NCI-H460 (cell line): ENCODE measurements at places on chromosomes 12 and 14.

DNA sequence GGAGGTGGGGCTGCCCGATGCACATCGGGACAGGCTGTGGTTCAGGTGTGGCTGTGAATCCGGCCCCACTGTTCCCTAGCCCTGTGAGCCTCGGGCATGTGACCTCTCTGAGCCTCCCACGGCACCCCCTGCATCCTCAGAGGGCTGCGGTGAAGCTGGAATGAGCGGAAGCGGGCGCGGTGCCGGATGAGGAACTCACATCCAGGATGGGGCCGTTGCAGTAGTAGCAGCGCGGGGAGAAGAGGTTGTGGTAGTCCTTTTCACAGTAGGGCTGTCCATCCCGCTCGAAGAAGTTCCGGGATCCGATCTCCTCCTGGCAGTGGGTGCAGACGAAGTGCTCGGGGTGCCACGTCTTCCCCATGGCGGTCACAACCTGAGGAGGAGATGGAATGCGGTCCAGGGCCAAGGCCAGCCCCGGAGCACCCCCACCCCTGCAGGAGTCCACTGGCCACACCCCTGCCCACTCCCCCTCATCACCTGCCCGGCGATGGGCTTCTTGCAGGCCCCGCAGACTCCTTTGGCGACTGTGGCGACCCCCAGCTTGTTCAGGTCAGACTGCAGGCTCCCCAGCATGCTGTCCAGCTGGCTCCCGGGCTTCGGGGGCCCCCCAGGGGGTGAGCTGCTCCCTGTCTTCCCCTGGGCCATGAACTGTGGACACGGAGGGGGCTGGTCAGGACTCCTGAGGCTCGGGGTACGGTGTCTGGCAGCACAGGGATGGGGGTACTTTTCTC lies 13.9 kb upstream of the RPLP0 start:
- no peak for DNase-seq

- DNase-seq = no peak
Measured at GRCh38 chr14:31320922-31321766, 99.2 kb downstream of the HEATR5A start.

DNA sequence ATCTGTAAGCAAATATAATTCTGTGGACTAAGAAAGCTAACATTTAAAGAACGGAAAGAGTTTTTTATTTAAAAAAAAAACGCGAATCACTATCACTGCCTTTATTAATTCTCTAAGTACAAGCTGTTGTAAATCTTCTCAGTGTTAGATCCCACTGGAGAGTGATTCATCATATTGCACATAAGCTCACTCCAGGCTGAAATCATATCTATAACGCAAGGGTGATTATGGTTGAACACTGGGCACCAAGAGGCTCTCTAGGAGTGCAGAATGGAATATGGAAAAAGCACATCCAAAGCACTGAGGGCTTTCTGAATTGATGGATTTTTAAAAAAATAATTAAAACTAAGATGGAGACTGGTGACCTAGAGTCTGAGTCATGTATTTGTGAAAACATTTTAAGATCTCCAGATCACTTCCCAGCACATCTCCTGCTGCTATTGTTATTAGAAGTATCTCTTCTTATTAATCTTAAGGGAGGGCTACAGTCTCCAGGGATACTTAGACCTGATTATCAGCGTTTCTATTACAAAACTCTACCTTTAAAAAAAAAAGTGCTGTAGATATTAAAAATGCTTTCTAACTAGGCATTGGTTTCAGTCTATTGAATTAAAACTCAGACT lies 1106.8 kb downstream of the AACS start:
- no peak for DNase-seq

- DNase-seq = no peak
Measured at GRCh38 chr12:59559696-59560095, 36.1 kb upstream of the SLC16A7 start.

DNA sequence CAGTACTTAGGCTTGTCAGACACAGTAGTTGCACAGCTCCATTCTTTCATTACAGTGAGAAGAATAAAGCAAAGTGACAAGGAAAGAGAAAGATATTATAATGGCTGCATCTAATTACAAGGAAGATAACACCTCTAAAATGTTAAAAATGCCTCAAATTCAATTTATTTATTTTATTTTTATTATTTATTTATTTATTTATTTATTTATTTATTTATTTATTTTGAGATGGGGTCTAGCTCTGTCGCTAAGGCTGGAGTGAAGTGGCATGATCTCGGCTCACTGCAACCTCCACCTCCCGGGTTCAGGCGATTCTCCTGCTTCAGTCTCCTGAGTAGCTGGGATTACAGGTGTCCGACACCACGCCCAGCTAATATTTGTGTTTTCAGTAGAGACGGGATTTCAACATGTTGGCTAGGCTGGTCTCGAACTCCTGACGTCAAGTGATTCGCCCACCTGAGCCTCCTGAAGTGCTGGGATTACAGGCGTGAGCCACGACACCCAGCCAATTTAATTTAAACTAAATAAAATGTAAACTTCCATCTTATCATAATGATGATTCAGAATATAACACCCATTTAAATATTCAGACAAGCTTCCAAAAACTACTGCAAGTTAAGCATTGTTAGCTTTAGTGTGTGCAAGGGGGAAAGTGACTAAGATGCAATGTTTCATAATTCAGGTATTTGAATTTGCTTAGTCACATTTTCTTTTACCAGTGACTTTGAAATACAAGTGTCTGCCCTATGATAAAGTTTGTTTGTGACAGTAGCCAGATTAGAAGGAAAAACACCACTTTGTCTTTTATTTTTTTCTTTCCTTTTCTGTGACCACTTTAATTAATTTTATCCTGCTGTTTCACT lies 2.4 kb upstream of the CFAP54 start:
- peak; percentile 34 for DNase-seq

GRCh38 chr14:22650960-22651521 lies 6.9 kb upstream of the OR6J1 start:
- peak; percentile 77 for DNase-seq

DNA sequence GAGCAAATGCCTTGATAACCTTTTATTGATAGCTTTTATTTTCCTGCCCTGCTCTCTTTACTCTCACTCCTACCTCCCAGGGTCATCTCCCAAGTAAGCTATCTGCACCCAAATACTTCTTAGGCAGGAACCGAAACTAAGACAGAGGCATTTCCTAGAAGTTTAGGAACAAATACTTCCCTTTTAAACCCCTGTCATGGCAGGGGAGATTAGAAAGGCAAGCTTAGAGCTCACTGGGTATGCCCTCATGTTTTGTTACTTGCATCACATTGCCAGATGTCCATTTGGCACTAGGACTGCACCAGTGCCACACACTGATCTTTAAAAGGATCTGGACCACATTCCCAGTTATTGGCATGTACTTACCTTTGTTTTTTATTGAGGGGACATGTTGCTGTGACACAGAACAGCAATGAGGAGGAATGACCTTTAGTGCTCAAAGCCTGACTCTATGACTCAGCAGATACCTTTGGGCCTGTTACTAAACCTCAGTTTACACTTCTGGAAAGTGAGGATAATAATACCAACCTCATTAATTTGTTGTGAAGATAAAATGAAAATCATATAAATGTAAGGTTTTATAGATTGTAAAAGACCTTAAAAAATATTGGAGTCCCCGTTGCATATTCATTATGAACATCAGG lies 40.9 kb upstream of the MBIP start:
- DNase-seq = no peak

DNA sequence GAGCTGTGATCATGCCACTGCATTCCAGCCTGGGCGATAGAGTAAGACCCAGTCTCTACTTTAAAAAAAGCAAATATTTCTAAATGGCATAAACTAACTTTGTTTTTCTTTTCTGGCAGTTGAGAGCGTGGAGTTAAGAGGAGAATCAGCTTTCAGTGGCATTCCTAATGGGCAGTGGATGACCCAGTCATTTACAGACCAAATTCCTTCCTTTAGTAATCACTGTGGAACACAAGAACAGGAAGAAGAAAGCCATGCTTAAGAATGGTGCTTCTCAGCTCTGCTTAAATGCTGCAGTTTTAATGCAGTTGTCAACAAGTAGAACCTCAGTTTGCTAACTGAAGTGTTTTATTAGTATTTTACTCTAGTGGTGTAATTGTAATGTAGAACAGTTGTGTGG lies 21.2 kb downstream of the TDG start:
- no peak for DNase-seq

- no peak for DNase-seq
Measured at GRCh38 chr12:29053567-29053966, 95.5 kb upstream of the FAR2 start.

GRCh38 chr14:89477391-89477790 lies 60.4 kb upstream of the FOXN3 start:
- no peak for DNase-seq

DNA sequence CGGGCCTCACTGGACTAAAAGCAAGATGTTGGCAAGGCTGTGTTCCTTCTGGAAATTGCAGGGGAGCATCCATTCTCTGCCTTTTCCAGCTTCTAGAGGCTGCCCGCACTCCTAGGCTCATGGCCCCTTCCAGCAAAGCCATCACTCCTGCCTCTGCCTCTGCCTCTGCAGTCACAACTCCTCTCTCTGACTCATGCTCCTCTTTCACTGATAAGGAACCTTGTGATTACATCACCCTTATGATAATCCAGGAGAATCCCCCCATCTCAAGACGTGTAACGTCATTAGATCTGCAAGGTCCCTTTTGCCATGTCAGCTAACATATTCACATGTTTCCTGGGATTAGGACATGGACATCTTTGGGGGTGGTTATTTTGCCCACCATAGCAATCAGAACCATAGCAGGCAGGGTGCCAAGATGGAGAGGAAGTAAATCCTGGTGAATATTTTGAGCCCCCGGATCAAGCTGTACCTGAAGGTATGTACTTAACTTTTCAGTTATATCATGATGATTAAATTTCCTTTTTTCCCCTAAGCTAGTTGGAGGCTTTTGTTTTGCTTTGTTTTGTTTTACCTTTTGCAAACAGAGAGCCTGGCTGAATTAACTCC lies 123.6 kb downstream of the SCARB1 start:
- DNase-seq = no peak

GRCh38 chr14:37018571-37019240 lies 153.7 kb downstream of the SLC25A21 start:
- DNase-seq = no peak

DNA sequence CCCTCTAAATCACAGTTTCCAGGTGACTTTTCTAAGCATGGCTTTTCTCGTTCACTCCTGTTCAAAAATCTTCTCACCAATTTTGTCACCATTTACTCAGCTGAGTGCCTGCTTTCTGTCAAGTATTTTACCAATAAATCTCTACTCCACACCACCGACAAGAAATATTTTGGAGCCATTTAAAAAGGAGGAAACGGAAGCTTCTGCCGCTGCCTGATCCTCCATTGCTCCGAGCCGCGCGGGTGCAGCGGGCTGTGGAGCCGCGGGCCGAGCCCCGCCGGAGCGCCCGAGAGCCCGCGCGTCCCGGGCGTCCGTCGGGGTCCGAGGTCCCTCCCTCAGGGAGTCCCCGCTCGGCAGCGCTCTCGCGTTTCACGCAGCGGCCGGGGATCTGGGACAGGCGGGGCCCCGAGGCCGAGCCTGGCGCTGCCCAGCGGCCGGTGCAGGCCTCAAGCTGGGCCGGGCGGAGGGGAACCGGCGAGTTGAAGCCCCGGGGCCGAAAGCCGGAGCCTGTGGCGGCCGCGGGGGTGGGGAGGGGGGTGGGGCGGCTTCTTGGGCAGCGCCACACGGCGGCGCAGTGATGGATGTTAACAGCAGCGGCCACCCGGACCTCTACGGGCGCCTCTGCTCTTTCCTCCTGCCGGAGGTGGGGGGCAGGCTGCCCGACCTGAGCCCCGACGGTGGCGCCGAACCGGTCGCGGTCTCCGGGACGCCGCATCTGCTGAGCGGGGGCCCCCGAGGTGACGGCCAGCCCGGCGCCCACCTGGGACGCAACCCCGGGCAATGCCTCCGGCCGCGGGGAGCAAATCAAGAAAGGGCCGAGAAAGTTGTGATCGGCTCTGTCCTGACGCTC lies 1.1 kb upstream of the HEBP1 start:
- DNase-seq = no peak

GRCh38 chr12:114780746-114781399 lies 96.9 kb upstream of the TBX3 start:
- no peak for DNase-seq

- peak; percentile 44 for DNase-seq
Measured at GRCh38 chr12:105107171-105107493, 399 bp upstream of the WASHC4 start.

- no peak for DNase-seq
Measured at GRCh38 chr12:97194546-97194945, 268.1 kb upstream of the RMST start.

DNA sequence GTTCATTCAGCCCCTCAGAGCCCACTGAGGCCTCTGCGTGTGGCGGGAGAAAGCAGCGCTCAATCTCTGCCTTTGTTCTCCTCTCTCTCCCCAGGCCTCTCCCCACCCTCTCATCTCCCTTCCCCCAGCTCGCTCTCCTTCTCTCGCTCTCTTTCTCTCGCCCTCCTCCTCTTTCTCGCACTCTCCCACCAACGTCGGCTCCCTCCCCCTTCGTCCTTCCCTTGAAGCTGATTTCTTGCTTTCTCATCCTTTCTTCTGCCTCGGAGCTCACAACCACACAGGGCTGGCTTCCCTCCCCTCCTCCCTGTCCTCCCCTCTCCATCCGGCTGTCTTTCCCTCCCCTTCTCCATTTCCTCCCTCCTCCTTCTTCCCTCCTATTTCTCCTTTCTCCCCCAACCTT lies 96.4 kb downstream of the LRRC74A start:
- no peak for DNase-seq

- no peak for DNase-seq
Measured at GRCh38 chr14:29846339-29847055, 81.2 kb downstream of the PRKD1 start.

DNA sequence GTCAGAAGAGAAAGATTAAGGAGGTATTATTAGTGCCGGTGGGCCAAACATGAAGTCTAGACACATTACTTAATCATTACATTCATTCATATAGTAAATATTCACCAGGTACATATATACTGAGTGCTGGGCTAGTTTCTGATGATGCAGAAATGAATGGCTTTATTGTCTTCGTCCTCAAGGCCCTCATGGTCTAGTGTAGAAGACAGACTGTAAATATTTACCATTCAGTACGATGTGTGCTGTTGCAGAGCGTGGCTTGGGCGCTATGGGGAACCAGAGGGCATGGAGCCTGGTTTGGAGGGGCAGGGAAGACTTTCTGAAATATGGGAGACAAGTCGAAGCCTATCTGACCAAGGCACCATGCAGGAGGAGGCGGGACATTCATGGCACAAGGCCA lies 37.0 kb upstream of the TCL1B start:
- DNase-seq = no peak
